ENCODE measurements at places on chromosomes 1 and 21.

DNA sequence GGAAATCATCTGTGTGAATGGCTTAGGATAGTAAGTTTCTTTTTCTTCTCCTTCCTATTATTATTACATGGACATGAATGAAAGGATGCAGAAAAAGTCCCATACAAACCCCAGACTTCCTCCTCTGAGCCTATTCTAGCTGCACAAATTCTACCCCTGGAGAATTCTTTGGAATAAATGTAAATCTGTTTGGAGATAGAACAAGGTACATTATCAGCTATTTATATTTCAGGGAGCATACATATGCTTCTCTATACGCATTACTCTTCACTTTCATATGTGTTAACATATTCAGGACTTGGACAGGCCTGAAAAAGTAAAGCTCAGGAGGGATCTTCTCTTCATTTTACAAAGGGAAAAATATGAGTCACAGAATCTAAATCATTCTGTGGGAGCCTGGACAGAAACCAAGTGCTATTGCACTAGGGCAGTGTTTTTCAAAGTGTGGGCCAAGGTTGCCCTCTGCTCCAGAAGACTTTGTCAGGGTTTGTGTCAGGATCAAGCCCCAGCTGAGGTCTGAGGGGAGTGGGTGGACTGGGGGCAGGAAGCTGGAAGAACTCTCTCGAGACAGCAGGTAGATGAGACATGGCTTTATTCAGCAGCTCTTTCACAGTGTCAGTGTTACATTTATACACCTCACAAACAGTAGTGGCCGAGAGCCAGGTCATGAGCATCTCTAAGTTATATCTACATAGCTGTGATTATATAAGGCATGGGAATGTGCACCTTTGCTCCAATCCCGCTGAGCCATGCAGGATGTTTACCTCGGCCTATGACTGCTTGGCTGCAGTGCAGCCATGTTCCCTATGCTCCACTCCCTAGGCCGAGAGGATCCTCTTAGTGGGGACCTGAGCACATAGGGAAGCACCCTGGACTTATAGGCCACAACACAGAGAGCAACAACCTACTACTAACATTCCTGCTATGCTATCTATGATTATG is 114.3 kb downstream of the GDAP2 start:
- DNase-seq: no peak

- no peak for DNase-seq
Measured at GRCh38 chr1:4637616-4638344, 16.6 kb upstream of the AJAP1 start.

DNA sequence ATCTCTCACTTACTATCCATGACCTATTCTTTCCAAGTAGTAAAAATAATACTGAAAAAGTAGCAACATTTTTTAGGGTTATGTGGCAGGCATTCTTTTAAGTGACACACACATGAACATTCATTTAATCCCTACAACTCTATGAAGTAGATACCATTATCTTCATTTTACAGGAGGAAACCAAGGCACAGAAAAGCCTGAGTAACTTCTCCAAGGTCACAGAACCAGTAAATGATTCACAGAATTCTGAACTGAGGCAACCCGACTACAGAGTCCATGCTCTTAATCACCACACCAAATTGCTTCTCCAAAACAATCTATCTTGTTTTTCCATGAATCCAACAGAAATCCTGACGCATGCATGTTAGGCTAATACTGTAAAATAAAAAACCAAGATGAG is 17.5 kb downstream of the FUBP1 start:
- no peak for DNase-seq

GRCh38 chr1:229159668-229160544 is 111.0 kb upstream of the RAB4A start:
- no peak for DNase-seq

GRCh38 chr1:155051342-155051776 is 243 bp downstream of the ADAM15 start:
- DNase-seq: no peak

DNA sequence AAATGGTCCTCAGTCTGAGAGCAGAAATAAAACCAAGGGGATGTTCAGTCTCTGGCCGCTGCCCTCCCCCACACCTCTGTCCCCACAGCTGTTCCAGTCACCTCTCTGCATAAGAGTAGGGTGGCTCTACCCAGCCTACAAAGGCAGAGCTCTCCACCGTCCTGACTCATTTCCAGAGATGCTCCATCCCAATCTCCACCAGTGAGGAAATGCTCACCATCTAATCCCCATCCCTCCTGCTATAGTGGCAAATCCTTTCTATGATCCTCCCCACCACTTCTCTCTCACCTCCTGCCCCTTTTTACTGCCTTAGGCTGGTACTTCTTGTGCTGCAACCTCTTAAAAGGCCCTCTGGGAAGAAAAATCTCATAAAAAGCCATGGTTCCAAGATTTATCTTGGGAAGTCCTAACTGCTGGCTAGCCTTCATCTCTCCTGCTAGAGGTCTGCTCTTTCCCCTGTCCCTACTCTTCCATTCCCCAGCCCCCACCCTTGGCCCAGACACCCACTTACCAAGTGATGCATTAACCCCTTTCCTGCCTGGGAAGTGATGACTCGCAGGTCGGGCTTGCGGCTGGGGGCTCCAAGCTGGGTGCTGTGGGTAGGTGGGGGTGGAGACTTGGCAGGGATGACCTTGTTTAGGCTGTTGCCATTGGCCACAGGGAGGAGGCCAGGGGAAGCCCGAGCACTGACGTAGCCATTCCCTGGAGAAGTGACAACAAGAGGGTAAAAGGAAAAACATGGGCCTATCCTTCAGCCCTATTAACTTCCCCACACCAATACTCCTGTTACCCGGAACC is 23.9 kb downstream of the MEF2D start:
- no peak for DNase-seq

- DNase-seq: no peak
Measured at GRCh38 chr1:204441558-204441957, 29.9 kb upstream of the PPP1R15B start.

DNA sequence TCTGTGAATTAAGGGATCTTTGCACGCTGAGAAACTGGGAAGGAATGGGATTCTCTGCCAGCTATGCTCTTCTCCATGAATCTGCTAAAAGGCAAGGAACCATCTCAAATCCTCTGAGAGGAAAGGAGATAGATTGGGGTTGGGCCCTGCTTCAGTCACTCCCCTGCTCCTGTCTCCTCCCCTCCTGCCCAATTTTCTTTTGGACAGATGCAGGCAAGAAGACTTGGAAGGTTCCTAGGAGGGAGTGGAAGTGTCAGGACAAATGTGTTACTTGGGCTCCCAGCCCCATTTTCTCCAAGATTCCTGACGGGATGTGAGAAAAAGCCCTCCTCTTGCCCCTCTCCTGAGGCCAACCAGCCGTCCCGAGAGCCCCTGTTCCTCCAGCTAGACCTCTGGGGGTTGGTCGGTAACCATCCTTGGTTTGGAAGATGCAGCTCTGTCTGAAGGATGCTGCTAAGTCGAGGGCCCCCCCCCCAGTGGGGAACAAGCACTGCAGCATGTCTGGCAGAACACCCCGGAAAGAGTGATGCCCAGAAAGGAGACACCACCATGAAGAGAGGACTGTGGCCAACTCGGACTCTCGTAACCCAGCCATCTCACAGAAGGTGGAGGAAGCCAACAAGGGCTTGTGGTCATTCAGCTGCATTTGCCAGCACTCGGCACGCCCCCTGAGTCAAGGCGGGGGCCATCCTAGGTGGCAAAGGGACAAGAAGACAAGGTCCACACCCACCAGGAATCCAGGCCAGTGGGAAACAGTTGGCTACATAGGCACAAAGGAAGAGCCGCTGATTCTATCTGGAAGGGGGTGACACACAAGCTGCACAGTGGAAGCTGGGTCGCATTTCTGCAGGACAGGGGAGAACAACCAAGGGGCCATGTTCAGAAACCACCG is 43.7 kb downstream of the CDK18 start:
- DNase-seq: no peak

- no peak for DNase-seq
Measured at GRCh38 chr1:10639011-10639774, 157.3 kb downstream of the CASZ1 start.

DNA sequence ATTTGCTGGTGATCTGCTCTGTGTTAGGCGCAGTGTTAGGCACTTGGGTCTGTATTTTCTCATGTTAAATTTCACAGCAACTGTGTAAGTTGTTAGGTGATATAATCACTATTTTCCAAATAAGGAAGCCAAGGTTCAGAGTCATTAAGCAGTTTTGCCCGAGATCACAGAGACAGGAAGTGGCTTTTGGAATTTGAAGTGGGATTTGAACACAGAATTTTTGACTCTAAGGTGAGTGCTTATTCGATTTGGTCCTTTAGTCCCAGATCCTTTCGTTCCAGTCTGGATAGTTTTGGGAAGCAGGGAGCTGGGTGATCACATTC is 114.9 kb downstream of the NMNAT2 start:
- DNase-seq: no peak

GRCh38 chr1:10051656-10052055 is 18.9 kb downstream of the UBE4B start:
- no peak for DNase-seq

DNA sequence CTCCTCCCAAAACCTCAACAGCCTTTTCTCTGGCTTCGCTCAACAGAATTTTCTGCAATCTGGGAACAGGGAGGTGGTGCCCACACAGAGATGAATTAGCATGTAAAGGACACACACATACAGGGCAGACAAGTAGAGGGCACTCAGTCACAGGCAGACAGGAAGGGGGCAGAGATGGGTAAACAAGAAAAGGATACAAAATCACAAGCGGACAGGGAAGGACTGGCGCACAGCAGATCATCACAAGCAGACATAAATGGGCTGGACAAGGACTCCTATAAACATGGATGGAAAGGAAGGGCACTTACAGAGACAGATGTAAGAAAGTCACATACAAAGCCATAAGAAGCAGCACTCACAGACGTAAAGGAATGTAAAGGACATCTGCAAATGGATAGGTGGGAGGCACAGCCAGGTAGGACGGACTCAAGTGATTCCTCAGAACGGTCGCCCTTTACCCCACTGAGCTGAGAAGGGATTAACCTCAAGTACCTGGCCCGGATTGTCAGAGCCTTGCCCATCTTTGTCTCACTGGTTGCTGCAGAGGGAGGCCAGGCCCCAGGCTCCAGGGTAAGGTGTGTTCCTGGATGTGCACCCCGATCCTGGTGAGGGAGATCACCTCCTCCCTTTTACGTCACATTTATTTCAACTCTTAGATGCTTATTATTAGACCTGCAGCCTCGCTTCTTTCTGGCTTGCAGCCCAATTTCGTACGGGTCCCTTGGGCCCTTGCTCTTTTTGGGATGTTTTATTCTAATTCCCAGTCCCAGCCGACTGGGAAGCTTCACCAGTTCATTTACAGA is 836 bp upstream of the PRCC start:
- DNase-seq: no peak

DNA sequence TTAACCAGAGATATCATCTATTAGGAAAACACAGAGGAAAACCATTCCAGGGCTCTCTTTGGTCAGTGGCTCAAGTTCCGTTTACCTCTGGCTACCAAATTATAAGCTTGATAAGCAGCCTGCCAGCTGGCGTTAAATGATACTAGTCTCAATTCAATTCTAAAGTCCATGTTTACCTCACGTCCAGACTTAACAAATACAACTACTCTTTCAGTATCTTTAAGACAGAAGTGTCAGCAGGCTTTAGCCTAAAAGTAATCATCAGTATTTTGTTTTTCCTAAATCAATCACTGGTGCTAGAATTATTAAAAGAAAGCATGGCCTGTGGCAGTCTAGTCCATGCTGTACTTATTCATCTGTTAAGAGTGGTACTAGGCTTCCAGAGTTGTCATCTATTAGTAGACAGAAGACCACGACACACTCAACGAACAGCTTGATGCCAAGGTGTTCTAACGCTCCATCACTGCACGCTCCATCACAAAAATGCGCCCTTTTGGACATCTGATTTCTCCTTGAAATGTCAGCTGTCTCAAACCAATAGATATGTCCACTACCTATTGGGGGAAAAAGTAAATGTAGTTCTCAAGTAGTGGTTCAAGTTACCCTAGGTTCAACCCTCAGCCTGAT is 1.5 kb downstream of the IVNS1ABP start:
- DNase-seq: no peak

DNA sequence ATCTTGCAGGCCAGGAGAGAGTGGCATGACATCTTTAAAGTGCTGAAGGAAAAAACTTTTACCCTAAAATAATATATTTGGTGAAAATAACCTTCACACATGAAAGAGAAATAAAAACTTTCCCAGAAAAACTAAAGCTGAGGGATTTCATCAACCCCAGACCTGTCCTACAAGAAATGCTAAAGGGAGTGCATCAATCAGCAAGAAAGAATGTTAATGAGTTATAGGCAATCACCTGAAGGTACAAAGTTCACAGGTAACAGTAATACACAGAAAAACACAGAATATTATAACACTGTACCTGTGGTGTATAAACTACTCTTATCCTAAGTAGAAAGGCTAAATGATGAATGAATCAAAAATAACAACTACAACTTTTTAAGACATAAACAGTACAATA is 249.2 kb upstream of the PKN2 start:
- no peak for DNase-seq

- DNase-seq: no peak
Measured at GRCh38 chr1:32701951-32702598, 495 bp downstream of the SYNC start.

All from NCI-H460 (cell line).